ELR (cell line): ENCODE measurements at places on chromosomes 1 and 21.

DNA sequence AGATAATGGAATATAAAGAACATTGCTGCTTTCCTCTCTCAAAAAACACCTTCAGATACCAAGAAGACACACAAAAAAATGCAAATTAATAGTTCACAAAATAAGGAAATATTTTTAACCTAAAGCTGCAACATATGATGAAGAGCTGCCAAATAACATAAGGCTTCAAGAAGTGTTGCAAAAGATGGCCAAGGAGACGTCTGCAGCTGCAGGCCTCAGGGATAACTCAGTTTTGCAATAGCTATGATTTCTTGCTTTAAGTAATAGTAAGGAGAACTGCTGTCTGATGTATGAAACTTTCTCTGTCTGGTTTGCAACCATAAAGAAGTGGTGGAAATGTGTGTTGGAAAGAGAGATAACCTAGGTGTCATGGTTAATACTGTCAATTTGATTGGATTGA, 1237.5 kb downstream of the MRPL39 start:
- no peak for DNase-seq

GRCh38 chr1:100239961-100240360, 9.7 kb downstream of the DBT start:
- DNase-seq: no peak

DNA sequence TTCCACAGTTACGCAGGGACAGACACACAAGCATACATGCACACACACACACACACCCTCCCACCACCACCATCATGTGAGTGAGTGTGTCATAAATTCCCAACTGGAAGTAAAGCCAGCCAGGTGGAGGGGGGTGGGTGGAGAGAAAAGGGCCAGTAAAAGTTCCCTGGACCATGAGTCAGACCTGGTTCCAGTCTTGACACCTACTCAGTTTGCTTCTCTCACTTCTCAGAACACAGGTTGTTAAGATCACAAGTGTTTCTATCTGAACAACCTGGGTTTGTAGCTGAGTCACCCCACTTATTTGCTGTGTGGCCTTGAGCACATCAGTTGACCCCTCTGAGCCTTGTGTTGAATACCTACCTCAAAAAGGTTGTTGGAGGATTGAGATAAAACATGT, 9.6 kb downstream of the EPHA10 start:
- DNase-seq: no peak

GRCh38 chr1:64323882-64324281, 120.5 kb downstream of the UBE2U start:
- no peak for DNase-seq

DNA sequence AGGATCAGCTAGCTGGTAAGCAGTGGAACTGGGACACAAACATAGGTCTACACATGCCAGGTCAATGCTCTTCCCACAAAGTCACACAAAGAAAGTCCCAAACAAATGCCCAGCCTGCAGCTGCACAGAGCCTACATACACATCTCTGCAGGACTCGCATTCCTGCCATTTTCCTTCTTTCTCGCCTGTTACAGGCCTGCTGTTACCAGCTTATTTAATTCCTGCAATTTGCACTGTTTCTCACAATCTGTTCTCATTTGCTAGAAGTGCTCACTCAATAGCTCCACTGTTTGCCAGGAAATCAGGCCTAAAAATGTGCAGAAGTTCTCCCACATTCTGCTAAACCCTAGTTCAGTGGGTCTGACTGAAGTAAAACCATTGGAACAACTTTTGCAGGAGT, 362.6 kb upstream of the C1orf87 start:
- no peak for DNase-seq

- DNase-seq: no peak
Measured at GRCh38 chr1:207903053-207903452, 7.9 kb downstream of the CD34 start.
